ENCODE measurements at places on chromosomes 7 and 10.

DNA sequence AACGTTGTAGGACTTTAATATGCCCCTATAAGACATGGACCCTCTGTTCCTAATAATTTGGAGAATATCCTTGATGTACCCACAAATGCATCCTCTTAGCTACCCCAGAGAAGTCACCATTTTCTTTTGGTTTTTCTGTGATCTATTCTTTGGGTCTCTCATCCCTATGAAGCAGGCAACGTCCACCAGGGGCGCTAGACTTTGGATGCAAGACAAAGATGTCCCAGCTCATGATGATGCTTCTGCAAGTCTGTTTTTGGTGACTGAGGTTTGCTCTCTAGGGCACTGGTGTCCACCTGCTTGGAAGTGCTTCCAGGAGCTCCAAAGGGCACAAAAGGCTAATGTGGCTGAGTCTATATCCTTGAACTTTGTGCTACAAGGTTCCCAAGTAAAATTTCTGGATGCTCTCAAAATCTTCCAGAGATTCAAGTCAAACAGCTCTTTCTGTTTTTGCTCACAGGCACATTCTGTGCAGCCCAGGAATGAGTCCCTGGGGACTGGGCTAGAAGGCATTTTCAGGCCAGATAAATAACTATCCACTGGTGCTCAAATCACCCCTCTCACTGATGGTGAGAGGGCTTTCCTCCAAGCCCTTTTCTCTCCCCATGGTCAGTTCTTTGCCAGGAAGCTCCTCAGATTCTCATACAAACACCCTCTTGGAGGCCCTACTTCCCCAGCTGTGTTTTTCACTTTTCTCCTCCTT lies 166.4 kb downstream of the C7orf25 start:
- peak; percentile 34 for DNase-seq

- DNase-seq = no peak
These were observed 95.7 kb downstream of the RBM20 start for GRCh38 chr10:110739811-110740271.

GRCh38 chr7:121689749-121690148 lies 183.2 kb upstream of the PTPRZ1 start:
- no peak for DNase-seq

GRCh38 chr7:128030654-128031611 lies at the start of gene LRRC4:
Gene LRRC4, minus strand, starts transcription at chr7:128031437. Its CDS starts 797 bp downstream, at chr7:128030640.
- DNase-seq = no peak

DNA sequence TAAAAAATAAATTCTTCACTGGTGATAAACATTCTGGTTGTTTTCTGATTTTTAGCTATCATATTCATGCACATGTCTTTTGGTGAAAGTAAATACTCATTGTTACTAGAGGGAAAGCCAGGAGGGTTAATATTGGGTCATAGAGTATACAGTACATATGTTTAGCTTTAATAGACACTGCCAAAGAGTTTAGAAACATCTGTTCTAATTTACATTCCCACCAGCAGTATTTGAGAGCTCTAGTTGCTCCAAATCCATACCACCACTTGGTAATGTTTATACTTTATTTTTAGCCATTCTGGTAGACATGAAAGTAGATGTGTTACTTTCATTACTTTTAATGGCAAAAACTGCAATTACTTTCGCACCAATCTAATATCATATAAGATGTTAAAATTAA lies 108.8 kb downstream of the MKX start:
- DNase-seq = no peak

DNA sequence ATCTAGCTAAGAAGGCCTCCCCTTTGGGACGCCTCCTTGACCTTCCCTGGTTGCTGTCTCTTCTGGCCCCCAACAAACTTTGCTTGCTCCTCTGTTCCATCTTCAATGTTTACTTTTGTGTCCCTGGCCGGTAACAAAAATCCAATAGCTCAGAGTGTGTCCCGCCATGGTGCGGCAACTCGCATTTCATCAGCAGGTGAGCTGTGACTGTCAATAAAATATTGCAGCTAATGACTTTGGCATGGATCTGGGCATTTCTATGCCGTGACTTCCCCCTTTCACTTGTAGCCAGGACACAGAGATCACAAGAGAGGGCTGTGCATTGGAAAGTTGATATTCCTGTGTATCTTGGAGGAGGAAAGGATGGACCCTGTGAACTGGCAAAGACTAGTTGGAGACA lies 317.6 kb downstream of the RPS24 start:
- no peak for DNase-seq

- DNase-seq = no peak
These were observed 90.5 kb downstream of the EXOC6 start for GRCh38 chr10:92938841-92939240.
